ENCODE measurements at places on chromosomes 3 and 15.
A peak's percentile ranks its signal among the peaks of the same experiment; 100 is the strongest.

GRCh38 chr3:98504539-98504938 lies 7.1 kb downstream of the OR5K2 start:
- no peak for DNase-seq

- DNase-seq = no peak
Observed at GRCh38 chr3:151142929-151143328, 57.5 kb downstream of the MED12L start.

GRCh38 chr15:90227816-90228772 lies 5.6 kb downstream of the CIB1 start:
- DNase-seq = no peak

- no peak for DNase-seq
Observed at GRCh38 chr3:31039145-31039544, 144.7 kb upstream of the GADL1 start.

GRCh38 chr3:148551767-148552260 lies 145.9 kb upstream of the AGTR1 start:
- no peak for DNase-seq

- DNase-seq = no peak
Observed at GRCh38 chr3:161066930-161067329, 38.2 kb downstream of the B3GALNT1 start.

GRCh38 chr3:184811034-184811433 lies 932 bp upstream of the VPS8 start:
- peak; percentile 80 for DNase-seq

GRCh38 chr3:22893101-22893500 lies 310.0 kb upstream of the UBE2E2 start:
- DNase-seq = no peak

DNA sequence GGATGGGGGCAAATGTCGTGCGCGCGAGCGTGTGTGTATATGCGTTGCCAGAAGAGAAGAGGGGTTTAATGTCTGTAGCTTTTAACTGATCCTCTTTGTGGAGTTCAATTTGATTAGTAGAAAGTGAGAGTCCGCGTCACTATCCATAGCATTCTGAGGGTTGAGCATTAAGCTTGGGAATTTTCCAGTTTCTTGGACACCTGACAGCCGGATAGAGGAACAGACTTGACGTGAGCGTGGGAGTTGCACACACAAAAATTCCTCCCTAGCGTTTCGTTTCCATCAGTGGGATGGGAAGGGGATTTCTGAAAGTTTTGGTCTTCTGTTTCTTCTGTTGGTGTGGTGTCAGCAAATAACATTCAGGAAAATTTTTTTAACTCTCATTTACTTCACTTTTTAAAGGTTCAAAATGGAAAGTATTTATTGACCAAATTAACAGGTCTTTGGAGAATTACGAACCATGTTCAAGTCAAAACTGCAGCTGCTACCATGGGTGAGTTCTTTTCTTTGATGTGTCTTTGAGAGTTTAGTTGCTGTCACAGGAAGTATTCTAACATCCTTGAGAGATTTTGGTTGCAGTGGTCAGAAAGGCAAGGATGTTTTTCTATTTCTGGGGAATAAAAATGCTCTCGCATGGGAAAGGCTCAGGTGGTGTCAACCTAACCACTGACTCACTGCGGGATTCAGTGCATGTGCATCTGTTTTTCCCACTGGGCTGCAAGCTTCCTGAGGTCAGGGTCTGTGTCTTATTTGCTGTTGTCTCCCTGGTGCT lies 841 bp downstream of the POGLUT1 start:
- no peak for DNase-seq

GRCh38 chr3:171351676-171352075 lies 108.5 kb downstream of the TNIK start:
- DNase-seq = no peak

DNA sequence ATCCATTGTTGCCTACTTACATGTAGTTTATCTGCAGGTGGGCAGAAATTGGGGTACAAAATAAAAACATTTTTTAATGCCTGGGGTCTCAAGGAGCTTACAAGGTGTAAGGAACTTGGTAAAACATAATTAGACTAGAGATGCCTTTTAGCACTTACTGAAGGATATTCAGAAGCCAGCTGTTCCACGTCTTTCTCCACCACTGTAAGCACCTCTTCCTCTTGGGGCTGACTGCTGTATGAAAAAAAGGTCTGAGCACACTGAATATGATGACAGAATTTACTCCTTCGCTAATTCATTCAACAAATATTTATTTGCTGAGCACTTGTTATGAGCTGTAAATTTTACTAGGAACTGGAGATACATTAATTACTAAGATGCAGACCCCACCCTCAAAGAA lies 539.1 kb downstream of the UNC13C start:
- no peak for DNase-seq

DNA sequence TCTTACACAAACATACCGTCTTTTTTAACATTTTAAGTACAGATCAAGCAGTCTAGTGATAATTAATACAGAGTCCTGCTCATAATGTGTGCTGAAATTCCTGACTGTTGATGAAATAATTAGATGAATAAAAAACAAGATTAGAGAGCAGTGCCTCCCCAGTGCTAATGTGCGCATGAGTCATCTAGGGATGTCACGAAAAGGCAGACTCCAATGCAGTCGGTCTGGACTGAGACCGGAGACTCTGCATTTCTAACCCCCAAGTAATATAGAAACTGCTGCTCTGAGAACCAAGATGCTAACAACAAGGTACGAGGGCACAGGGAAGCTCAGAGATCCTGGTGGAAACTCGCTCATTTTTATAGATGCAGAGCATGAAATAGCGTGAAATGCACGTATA lies 61.4 kb downstream of the COL8A1 start:
- no peak for DNase-seq

GRCh38 chr3:172666181-172666872 lies 44.5 kb downstream of the NCEH1 start:
- DNase-seq = no peak

DNA sequence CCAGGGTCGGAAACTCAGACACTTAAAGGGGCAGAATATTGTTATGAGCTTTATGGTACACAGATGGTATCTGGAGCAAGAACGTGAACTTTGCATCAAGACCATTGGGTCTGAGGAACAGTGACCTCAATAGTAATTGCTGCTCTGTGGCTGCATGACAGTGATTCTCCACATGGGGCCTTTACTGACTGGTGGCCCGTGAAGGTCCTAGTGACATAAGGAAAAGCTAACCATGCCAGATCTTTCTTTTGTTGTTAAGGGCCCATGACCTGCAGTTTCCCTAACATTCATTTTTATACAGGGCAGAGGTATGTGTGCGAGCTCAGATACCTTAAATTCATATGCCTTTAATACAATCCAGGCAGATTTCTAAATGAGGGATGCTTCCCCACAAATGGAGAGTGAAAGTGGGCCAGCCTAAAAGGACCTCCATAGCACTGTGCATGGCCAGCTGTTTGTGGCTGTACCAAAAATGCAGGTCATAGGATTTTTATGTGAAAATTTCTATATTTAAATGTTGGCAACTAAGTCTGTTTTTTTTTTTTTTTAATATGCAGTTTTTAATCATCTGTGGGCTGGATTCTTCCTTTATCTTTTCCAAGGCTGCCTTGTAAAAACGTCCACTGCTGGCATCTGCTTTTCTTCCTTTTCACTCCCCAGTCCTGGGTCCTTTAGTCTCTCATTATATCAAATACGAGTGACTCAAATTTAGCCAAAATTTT lies 188.0 kb upstream of the IL12A start:
- no peak for DNase-seq

DNA sequence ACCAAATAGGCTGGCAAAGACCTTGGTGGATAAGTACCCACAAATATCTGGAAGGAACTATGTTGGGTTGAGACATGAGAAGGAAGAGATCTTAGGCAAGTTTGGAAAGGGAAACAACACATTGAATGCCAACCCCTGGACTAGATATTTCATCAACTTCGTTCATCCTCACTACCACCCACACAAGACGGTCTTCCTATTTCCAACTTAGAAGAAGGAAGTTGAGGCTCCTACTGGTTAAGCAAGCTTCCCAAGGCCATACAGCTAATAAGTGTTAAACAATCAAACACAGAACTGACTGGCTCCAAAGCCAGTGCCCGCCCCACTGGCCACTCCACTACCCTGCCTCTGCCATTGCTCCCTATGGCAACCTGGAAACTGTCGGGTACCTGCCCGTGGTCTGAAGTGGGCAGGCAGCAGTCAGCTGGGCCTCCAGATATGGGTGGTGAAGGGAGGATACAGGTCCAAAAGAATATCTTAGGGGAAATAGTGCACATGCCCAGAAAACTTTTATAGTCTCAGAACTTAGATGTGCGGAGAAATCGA lies 94.9 kb downstream of the LIPC start:
- no peak for DNase-seq

- no peak for DNase-seq
Observed at GRCh38 chr15:79094611-79095021, 4.0 kb upstream of the RASGRF1 start.

DNA sequence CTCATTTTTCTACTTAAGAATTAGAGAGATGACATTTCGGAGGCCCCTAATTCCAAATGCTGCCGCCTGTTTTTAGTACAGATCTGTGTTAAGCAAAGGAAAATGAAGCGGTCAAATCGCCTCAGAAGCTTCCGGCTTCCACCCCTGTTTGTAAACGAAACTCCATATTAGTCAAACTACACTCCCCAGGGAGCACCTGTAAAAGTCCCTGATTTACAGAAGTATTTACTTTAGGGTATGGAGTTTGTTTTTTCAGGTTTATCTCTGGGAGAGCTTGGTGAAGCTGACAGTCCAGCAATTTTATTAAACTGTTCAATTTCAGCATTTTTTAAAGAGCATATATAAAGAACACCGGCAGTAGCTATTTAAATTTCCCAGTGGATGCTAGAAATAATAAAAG lies 319.8 kb downstream of the FHIT start:
- DNase-seq = no peak

DNA sequence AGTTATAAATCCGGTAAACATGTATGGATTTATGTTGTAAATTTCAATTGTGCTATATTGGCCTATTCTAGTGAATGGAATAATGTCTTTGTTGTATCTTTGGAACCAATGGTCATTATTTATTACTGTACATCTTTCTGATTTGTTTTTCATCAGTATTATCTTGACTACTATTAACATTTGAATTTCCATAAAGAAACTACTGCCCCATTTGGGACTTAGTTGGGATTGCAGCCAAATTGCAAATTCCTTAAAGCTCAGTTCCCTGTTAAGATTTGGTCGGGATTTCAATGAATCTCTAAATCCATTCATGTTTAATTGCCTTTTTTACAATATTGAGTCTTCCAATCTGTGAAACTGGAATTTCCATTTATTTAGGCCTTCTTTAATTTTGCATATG lies 822.4 kb upstream of the CADM2 start:
- DNase-seq = no peak

- DNase-seq = peak; percentile 37
Observed at GRCh38 chr3:72123908-72124441, 339.0 kb upstream of the PROK2 start.

DNA sequence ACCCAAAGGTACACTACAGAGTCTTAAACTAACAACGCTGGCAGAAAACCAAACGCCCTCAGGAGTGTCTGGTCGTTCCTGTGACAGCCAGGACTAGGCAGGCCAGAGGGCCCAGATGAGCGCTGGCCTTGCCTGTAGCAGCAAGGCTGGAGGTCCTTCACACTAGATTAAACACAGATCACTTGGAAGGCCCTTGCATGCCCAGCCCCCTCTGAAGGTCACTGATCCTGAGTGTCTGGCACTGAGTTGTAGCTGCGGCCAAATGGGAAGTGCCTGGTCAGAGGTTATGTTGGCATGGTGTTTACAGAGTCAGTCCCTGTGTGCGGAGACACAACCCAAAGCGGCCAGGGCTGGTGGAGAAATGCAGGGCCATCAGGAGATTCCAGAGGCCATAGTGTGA lies 58.9 kb downstream of the ZNF621 start:
- DNase-seq = no peak

DNA sequence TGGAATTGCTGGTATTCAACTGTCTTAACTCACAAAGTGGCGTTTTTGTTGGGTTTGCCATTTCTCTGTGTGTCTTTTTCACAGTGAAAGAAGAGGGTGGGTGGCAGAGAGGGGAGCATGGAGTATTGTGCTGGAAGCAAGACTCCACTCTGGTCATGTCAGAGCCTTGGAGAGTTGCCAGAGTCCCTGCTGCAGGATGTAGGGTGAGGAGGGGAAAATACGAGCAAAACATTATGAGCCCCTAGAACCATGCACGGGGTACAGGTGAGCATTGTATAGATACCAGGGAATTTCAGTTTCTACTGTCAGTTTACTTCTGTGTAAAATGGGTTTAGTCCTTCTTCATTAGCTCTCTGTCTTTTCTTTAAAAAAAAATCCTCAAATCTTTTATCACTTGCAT lies 249.9 kb downstream of the CACNA2D3 start:
- DNase-seq = no peak

- DNase-seq = no peak
Observed at GRCh38 chr3:117161816-117162215, 452.2 kb downstream of the TUSC7 start.

GRCh38 chr3:49377483-49377882 lies 19.3 kb upstream of the GPX1 start:
- no peak for DNase-seq

DNA sequence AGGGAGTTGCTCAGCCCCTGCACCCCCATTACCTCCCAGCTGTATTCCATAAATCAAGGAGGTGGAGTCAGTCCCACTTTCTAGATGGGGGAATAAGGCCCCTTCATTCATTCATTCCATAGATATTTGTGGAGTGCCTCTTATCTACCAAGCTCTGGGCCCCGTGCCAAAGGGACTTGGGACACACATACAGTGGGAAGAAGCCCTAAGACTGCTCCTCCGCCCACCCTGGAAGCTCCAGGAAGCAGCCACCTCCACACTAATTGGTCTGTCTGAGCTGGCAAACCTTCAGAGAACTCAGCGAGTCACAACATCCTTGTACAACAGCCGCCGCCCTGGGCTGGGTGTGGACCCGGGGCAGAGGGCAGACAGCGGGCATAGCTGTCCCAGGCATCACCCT lies 6.4 kb downstream of the STRA6 start:
- DNase-seq = no peak

DNA sequence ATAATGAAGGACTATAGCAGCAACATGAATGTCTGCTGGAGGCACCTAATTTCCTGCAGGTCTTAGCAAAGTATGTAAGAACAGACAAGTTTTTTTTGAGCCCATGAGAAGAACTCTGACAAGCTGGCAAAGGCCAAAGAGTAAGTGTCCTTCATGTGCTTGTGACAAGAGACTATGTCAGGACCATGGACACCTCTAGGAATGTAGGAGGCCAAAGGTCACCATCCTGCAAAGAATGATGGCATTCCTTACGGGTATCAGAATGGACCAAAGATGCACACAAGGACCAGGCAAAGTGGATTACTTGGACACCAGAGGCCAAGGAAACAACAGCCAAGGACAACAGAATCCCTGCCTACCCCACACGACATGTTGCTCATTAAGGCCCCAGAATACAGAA lies 858.5 kb upstream of the CFAP20DC start:
- no peak for DNase-seq

DNA sequence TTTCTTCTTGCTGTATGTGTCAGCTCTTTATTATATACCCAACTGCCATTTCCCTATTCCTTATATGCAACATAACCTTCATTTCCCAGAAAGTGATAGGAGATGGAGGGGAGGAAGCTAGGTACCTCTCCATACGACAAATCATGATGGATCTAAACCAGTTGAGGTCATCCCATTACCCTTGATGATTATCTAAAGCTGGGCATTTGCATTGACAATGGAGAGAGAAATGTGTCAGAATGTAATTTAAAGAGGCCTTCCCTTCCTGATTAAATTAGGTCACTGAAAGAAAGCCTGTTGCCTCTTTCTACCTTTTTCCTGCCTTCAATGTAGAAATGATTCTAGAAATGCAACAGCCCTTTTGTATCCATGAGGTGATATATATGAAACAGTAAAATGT lies 81.9 kb downstream of the SUCNR1 start:
- DNase-seq = no peak

- DNase-seq = no peak
Observed at GRCh38 chr3:169496402-169496801, 167.1 kb downstream of the MECOM start.

GRCh38 chr3:162171970-162172369 lies 675.4 kb downstream of the OTOL1 start:
- no peak for DNase-seq
